ENCODE measurements at places on chromosomes 2 and 18.

GRCh38 chr2:62354771-62355561, 151.0 kb downstream of the TMEM17 start:
- no peak for DNase-seq

- no peak for DNase-seq
Measured at GRCh38 chr2:34229998-34230397, 630.9 kb upstream of the FAM98A start.

DNA sequence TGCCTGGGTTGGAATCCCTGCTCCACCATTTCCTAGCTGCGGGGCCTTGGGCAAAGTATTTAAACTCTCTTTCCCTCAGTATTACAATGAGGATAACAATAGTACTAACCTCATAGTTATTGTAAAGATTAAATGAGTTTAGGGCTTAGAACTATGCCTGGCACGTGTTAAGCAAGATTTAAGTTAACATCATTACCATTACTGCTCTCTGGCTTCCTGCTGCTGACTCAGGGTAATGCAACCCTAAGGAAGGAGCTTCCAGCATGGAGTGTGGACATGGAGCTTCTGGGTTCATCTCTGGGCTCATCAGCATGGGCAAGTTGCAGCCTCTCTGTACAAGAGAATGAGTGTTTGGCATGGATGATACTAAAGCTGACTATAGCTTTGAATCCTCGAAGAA, 374.2 kb upstream of the MAP2 start:
- no peak for DNase-seq

DNA sequence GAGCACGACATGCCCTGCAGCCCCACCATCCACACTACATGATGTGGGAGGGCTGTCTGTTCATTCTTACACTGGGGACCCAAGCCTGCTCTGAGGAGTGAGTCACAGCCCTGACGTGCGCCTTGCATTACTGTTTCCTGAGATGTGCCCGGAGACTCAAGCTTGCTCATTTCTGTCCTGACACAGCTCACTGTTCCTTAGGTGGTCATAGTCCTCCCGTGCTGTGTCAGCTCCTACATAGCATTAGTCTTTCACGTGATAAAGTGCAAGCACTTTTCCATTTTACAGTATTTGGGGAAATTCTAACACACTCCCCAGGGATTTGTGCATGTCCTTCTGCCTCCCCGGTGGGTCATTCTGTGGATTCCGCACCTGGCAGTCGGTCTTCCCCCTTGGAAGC, 46.2 kb upstream of the TRIM43B start:
- DNase-seq = no peak

DNA sequence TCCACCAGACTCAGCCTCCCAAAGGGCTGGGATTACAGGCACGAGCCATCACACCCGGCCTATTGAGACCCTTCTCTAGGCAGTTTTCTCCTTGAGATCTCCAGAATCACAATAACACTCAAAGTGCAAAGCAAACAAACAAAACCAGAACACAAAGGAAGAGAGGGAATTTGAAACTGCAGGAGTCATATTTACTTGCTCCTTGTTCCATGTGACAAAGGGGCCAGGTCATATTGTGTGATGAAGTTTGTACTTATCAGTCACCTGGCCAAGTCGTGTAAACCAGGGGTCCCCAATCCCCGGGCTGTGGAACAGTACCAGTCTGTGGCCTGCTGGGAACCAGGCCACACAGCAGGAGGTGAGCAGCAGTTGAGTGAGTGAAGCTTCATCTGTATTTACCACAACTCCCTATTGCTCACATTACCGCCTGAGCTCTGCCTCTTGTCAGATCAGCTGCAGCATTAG, 26.5 kb downstream of the SCYGR8 start:
- no peak for DNase-seq

DNA sequence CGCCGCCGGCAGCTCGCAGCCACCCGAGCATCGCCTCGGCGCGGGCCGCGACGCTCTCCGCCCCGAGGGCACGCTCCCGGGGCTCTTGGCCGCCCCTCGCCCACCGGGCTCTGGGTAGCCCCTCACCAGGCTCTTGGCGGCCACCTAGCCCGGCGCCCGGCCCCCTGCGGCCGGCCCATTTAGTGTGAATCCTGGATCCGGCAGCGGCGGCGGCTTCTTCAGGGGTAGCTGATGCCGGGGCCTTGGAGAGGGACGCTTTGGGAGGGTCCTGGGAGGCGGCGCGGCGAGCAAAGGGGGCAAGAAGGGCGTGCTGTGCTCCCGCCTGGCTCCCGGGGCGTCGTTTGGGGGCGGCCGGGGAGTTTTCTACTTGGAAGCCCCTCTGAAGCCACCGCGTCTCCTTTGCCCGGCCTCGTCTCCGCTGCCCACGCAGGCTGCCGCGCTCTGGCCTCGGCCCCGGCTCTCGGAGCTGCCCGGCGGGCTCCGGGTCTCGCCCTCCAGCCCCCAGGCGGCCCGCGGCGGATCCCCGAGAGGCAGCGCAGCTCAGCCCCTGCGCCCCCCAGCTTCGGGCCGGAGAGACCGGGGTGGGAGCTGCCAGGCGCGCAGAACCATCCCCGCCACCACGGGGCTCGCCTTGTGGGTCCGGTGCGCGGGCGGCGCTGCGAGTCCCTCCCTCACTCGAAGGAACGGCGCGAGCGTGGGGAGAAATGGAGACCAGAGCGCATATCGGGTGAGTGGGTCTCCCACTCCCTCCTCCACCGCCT, 509 bp downstream of the PIEZO2 start:
- DNase-seq = no peak

GRCh38 chr18:49617865-49618264, 56.0 kb downstream of the LIPG start:
- no peak for DNase-seq

DNA sequence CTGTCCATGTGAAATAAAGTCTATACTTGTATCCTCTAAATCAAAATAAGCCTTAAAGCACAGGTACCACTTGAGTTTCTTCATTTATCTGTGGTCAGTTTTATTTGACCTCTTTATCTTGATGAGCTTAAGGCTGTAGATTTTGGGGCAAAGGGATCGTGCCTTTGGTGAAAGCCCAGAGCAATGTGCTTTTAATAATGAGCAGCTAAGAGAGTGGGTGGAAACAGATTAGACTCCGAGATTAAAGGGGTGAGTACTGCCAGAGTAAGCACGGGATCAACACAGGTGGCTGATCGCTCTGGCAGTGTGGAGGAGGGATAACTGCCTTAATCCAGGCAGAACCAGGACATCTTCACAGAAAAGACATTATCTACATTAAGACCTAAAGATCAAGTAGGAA, 280.4 kb downstream of the TDRD15 start:
- DNase-seq = no peak

DNA sequence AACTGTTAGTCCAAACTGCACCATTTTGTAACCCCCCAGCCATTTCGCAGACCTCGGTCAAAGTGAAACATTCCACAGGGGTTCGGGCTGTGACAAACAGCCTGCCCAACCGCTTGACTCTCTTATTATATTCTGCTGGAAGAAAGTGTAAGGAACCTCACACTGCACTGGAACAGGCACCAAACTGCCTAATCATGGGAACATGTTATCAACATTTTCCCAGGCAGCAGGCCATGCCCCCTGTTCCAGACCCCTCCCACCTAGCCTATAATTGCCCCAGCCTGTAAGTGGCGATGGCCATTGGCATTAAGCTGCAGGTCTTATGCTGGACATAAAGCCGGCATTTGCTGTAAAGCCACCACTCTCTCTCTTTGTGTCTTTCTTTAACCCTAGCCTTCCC, 16.9 kb downstream of the LYG2 start:
- DNase-seq = no peak

DNA sequence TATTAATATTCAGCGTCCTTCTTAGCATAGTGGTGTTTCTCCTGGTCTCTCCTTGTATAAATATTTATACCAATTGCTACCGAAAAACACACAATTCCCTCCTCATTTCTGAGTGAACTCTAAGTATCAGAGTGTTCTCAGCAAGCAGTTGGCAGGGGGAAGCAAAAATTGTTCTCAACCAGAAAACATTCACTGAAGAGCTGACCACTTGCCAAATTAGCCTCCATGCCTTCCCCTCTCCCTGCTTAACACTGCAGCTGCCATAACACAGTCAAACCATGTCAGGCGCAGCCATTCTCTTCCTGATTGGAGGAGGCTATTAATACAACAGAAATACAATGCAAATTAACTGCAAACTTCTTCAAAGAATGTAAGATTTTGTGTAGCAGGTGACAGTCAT, 105.0 kb downstream of the COL6A3 start:
- no peak for DNase-seq

- no peak for DNase-seq
Measured at GRCh38 chr18:55268151-55268601, 308.9 kb upstream of the CCDC68 start.

- DNase-seq = no peak
Measured at GRCh38 chr18:35045121-35045520, 3.9 kb downstream of the MAPRE2 start.

DNA sequence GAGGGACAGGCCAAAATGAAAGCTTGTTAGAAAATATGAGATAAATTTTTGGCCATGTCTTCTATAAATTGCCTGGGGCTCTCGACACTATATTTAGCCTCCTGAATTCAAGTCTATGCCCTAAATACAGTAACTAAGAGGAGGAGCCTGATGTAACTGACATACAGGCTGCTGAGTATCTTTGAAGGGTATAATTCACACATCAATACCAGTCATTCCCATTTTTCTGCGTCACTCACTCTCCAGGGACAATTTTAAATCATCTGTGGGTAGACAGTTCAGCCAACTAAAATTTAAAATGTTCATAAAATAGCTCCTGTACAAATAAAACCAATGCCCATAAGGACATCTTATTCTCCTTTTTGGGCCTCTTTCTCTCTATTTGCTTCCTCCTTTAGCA, 105.9 kb downstream of the AP1S3 start:
- DNase-seq = no peak

GRCh38 chr2:7325186-7325585, 408.0 kb downstream of the RNF144A start:
- DNase-seq = no peak
